ENCODE measurements at places on chromosomes 12 and 14. TPM values are rescaled to one million over a fixed set of nuclear protein-coding genes. Genes with fewer than 3 reads are reported as not detected.

- DNase-seq: no peak
- H3K27me3 ChIP-seq: no peaks in the 10 kb centered on the region
- peak overlapping the region; percentile 16 for H3K27ac ChIP-seq
- peaks cover 2% of the 10 kb centered on the region for H3K36me3 ChIP-seq
- H3K4me3 ChIP-seq: no peak overlapping the region
These were observed 66.0 kb downstream of the KLHL28 start for GRCh38 chr14:44895716-44896115.

DNA sequence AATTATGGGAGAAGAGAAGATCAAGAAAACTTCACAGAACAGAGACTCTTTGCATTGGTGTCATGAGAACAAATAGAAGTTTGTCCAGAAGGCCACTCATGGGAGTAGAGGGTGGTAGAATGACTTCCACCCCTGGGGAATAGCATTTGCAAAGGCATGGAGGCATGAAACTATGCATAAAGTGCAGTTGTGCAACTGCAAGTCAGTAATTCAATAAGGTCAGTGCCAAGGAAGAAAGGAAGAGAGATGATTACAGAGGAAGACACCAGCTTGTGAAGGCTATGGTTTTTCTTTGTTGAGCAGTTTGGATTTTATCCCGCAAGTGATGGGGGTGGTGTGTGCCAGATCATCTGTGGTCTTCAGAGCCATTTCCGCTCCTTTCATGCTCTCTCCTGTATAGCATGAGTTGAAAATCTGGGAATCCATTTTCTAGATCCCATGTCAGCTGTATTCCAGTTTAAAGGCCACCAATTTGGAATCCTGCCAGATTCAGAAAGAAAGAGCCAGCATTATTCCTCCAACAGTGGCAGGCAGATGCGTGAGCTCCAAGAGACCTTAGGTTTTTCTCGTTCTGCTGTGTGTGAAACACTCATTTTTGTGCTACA lies 67.6 kb upstream of the GRIN2B start:
- no peaks in the 10 kb centered on the region for H3K4me1 ChIP-seq
- peaks cover 4% of the 10 kb centered on the region for H3K27me3 ChIP-seq
- no peak overlapping the region for H3K4me3 ChIP-seq

- peaks cover 12% of the 10 kb centered on the region for H3K4me1 ChIP-seq
- H3K4me3 ChIP-seq: no peak overlapping the region
- H3K36me3 ChIP-seq: peaks cover 5% of the 10 kb centered on the region
- DNase-seq: no peak
- no peak overlapping the region for H3K27ac ChIP-seq
These were observed 30.1 kb upstream of the DHRS7 start for GRCh38 chr14:60195179-60195810.

DNA sequence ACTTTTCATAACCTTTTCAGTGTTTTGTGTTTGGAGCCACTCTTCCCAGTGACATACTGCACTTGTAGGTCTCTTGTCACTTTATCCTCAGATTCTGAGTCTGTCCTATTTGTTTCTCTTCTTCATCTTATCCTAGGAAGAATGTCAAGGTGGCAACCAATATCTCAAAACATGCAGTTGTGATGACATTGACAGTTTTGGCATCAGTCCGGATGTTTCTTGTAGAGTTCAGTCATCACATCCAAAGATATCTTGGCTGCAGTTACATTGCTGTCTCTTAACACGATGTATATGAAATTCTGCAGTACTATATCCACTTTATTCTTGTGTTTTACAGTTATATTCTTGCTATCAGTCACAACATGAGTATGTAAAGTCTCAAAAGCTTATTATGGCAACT lies 6.4 kb downstream of the ADIPOR2 start:
- no peak overlapping the region for H3K27ac ChIP-seq
- DNase-seq: no peak
- no peaks in the 10 kb centered on the region for H3K27me3 ChIP-seq
- H3K4me1 ChIP-seq: peaks cover 54% of the 10 kb centered on the region
- H3K36me3 ChIP-seq: peaks cover 38% of the 10 kb centered on the region

DNA sequence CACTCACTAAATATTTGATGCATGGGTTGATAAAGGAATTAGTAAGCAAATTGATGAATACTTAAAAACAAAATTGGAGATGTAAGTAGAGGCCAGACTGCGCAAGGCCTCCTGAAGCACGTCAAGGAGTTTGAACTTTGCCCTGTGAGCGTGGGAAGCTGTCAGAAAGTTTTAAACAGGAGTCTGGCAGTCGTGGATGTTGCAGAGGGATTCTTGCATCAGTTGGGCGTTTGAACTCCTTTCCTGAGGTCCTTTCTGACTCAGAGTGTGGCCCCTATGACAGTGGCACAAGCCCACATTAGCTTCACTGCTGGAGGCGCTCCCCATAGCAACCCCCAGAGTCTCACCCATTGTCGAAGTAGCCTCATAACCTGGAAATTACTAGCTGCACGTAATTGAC lies 17.9 kb upstream of the IL22 start:
- no peak overlapping the region for H3K27ac ChIP-seq
- H3K36me3 ChIP-seq: peaks cover 3% of the 10 kb centered on the region
- H3K27me3 ChIP-seq: peaks cover 6% of the 10 kb centered on the region
- H3K4me1 ChIP-seq: peaks cover 36% of the 10 kb centered on the region
- no peak overlapping the region for H3K4me3 ChIP-seq

- peaks cover 27% of the 10 kb centered on the region for H3K4me1 ChIP-seq
- DNase-seq: no peak
- H3K27ac ChIP-seq: no peak overlapping the region
- no peaks in the 10 kb centered on the region for H3K36me3 ChIP-seq
- no peak overlapping the region for H3K4me3 ChIP-seq
- no peaks in the 10 kb centered on the region for H3K27me3 ChIP-seq
These were observed 5.3 kb downstream of the TMEM253 start for GRCh38 chr14:21106176-21106497.

DNA sequence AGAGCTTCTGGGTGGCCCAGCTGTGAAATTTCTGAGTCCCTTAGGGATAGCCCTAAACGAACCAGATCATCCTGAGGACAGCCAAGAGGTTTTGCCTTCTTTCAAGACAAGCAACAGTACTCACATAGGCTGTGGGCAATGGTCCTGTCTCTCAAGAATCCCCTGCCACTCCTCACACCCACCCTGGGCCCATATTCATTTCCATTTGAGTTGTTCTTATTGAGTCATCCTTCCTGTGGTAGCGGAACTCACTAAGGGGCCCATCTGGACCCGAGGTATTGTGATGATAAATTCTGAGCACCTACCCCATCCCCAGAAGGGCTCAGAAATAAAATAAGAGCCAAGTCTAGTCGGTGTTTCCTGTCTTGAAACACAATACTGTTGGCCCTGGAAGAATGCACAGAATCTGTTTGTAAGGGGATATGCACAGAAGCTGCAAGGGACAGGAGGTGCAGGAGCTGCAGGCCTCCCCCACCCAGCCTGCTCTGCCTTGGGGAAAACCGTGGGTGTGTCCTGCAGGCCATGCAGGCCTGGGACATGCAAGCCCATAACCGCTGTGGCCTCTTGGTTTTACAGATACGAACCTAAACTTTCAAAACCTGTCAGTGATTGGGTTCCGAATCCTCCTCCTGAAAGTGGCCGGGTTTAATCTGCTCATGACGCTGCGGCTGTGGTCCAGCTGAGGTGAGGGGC lies 38.9 kb downstream of the DAD1 start:
- peaks cover 4% of the 10 kb centered on the region for H3K27me3 ChIP-seq
- DNase-seq: peak; percentile 77
- H3K27ac ChIP-seq: peak overlapping the region; percentile 93
- peak overlapping the region; percentile 82 for H3K4me3 ChIP-seq
- peaks cover 92% of the 10 kb centered on the region for H3K4me1 ChIP-seq
- H3K36me3 ChIP-seq: peaks cover 86% of the 10 kb centered on the region

DNA sequence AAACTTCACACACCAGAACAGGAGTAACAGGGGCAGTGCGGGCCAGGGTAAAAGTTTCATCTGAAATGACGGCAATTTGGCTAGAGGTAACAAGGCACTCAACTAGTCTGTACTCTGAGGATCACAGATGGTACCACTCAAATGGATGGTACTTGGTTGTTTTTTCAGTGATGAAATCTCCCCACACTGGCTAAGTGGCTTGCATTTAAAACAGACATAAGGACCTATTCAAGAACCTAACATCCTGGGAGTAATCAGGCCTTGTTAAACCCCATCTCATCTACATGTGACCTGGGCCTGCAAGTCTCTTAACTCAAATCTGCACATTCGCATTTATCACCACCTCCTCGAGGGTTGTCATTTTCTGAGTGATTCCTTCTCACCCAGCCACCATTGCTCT lies 90.8 kb downstream of the PRKAB1 start:
- peaks cover 50% of the 10 kb centered on the region for H3K36me3 ChIP-seq
- H3K27me3 ChIP-seq: no peaks in the 10 kb centered on the region
- no peak overlapping the region for H3K4me3 ChIP-seq

DNA sequence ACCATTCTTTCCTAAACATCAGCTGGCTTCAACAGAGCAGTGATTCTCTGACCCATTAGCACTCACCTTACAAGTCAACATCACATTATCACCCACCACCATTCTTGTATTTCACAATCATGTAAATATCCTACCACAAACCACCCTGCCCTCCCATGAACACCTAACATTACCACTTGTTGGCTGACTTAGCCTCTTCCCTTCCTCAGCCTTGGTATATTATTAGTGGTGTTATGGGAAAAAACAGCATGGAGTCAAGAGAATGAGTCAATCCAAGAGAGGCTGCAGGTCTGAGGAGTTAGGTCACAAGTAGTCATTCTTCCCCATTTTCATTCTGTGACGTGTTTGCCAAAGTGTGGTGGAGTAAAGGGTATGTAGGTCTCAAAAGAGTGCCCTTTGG lies 22.3 kb upstream of the MGP start:
- H3K4me1 ChIP-seq: peaks cover 45% of the 10 kb centered on the region
- no peak for DNase-seq
- no peaks in the 10 kb centered on the region for H3K27me3 ChIP-seq
- H3K27ac ChIP-seq: no peak overlapping the region

- no peak overlapping the region for H3K27ac ChIP-seq
- no peaks in the 10 kb centered on the region for H3K27me3 ChIP-seq
- no peaks in the 10 kb centered on the region for H3K4me1 ChIP-seq
- H3K4me3 ChIP-seq: no peak overlapping the region
These were observed 55.9 kb upstream of the AVPR1A start for GRCh38 chr12:63206909-63207308.

GRCh38 chr14:104635717-104636116 lies 31.1 kb upstream of the TMEM179 start:
- no peak overlapping the region for H3K27ac ChIP-seq
- H3K4me3 ChIP-seq: no peak overlapping the region
- no peak for DNase-seq
- peaks cover 12% of the 10 kb centered on the region for H3K27me3 ChIP-seq
- peaks cover 4% of the 10 kb centered on the region for H3K4me1 ChIP-seq
- H3K36me3 ChIP-seq: no peaks in the 10 kb centered on the region

GRCh38 chr12:67269633-67270573 lies 745 bp downstream of the CAND1 start:
- peak overlapping the region; percentile 99 for H3K27ac ChIP-seq
- H3K4me1 ChIP-seq: peaks cover 41% of the 10 kb centered on the region
- peak; percentile 60 for DNase-seq
- peaks cover 25% of the 10 kb centered on the region for H3K36me3 ChIP-seq
- no peaks in the 10 kb centered on the region for H3K27me3 ChIP-seq
- peak overlapping the region; percentile 92 for H3K4me3 ChIP-seq

DNA sequence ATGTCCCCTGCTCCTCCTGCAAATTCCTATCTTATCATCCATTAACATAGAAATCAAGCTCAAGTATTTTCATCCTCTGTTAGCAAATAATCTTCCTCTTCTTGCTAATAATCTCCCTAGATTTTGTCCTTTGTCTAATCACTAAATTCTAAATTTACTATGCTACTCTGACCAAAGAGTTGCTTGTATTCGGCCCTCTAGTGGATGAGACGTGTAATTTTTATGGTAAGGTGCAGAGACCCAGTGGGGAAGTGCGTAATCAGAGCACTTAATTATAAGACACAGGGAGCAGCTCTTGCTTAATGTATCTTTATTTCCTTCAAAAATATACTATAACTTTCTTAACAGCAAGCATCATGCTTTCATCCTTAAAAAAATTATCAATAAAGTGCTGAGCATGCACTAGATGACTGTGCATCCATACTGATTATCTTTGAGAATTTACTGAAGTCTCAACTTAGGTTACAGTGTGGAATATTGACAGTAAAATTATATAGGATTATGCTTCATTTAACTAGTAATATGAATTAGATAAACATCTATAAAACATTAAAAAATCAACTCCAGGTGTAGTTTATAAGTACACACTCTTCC lies 212.6 kb downstream of the SLC16A7 start:
- H3K36me3 ChIP-seq: no peaks in the 10 kb centered on the region
- H3K27me3 ChIP-seq: no peaks in the 10 kb centered on the region
- H3K27ac ChIP-seq: no peak overlapping the region
- H3K4me3 ChIP-seq: no peak overlapping the region

The KRT83 gene
- total RNA-seq: not detected

DNA sequence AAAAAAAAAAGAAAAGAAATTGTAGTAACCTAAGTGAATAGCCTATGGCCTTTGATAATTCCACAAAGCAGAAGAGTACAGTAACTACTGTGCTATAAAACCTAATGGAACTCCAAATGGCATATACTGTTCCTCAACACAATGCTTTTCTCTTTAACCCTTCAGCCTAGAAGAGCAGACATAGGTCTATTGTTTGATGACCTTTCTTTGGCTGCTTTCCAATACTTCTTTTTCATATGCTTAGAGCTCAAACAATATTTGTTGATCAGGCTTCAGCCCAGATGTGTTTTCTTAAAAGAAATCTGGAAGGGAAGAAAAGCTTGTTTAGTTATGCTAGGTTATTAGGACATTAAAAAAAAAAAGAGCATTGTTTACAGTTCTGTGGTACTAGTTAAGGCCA lies 116.4 kb downstream of the NTN4 start:
- H3K4me3 ChIP-seq: no peak overlapping the region
- H3K27me3 ChIP-seq: no peaks in the 10 kb centered on the region
- H3K36me3 ChIP-seq: peaks cover 3% of the 10 kb centered on the region
- no peak overlapping the region for H3K27ac ChIP-seq

DNA sequence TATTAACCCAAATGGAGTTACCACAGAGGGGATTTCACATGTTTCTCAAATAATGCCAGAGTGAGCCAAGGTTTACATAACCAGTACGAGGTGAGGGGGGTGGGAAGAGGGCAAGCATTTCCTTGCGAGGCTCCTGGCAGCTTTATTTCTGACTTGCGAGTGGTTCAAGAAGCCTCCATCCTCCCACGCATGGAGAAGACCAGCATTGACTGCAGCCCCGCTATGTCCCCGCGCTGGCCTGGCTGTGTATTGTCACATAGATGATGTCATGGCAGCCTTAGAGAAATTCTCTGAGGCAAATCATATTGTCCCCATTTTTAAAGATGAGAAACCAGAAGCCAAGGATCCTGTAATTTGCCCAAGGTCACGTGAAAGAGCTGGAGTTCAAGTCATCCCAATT lies 188.2 kb downstream of the CACNA1C start:
- no peak for DNase-seq
- H3K4me3 ChIP-seq: no peak overlapping the region
- H3K27me3 ChIP-seq: no peaks in the 10 kb centered on the region
- H3K36me3 ChIP-seq: no peaks in the 10 kb centered on the region
